GM23338 (cell line): ENCODE measurements at places on chromosomes 5 and 9. TPM values are rescaled to one million over a fixed set of nuclear protein-coding genes. Genes with fewer than 3 reads are reported as not detected.

GLRA1 gene
- not detected in 2 replicates for total RNA-seq

DNA sequence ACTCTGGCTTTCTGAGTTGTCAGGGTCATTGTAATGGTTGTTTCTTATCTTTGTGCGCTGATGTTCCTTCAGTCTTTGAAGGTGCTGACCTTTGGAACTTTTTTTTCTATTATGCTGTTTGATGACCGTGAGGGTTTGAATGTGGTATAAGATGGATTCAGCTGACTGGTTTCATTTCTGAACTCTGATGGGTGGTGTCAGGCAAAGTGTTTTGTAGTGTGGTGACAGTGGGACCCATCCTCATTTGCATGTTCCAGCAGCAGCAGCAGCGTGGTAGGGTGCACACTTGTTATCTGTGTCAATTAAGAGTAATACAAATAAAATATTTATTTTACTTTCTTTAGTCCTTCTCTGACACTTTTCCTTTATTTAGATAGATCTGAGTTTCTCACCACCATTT is 227.7 kb upstream of the PRR16 start:
- DNase-seq, result no peak

DNA sequence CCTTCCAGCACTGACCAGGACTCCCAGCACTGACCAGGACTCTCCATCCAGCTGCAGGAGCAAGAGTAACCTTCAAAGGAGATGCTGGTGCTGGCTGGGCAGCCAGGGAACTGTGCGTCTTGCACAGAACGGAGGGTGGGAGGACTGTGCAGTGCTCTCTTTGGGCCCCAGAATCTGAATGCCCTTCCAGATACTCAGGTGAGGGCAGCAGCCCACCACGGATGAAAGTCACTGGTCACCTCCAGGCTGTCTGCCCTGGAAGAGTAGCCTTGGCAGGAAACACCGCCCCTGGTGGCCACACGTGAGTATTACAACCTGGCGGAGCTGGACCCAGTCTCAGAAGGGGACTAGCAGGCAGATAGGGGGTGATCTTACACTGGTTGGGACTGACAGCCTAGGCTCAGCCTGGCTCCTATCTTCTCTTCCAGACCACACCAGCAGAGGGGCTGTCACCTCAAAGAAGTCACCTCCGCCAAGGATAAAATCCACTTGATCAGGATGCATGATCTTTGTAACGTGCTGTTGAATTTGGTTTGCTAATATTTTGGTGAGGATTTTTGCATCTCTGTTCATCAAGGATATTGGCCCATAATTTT is 4.8 kb upstream of the SARDH start:
- DNase-seq, result peak; percentile 92

GNE gene
- total RNA-seq, result 10.9 and 15.7 TPM in 2 replicates

- no peak for DNase-seq
These were observed 115.3 kb downstream of the CD180 start for GRCh38 chr5:67081261-67081660.

INSYN2B gene
- 4.4 TPM in 1 of 2 replicates, not detected in the other for total RNA-seq

RIMOC1 gene
- 25.3 and 30.3 TPM in 2 replicates for total RNA-seq

GRCh38 chr5:107724642-107725041 is 53.9 kb upstream of the EFNA5 start:
- DNase-seq, result no peak

DNA sequence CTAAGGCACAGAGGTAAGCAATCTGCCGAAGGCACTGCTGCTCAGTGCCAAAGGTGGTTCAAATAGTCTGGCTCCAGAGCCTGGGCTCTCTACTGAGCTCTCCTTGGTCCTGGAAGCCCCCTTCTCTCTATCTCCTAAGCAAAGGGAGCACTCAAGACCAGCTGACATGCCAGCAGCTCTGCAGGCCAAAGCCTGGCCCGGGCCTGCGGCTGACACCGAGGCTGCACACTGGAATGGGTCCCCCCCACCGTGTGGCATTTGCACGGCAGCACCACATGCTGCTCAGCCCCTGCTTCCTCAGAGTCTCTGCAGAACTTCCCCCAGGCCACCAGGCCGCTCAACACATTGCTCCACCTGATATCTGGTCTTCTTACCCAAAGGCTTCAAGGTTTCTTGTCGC is 57.8 kb upstream of the GOLPH3 start:
- no peak for DNase-seq

PPP3R2 gene
- not detected in 2 replicates for total RNA-seq

- no peak for DNase-seq
These were observed 26.1 kb downstream of the ZNF510 start for GRCh38 chr9:96751815-96752214.

- DNase-seq, result no peak
These were observed 154.9 kb upstream of the GDNF start for GRCh38 chr5:37994729-37995128.

DNA sequence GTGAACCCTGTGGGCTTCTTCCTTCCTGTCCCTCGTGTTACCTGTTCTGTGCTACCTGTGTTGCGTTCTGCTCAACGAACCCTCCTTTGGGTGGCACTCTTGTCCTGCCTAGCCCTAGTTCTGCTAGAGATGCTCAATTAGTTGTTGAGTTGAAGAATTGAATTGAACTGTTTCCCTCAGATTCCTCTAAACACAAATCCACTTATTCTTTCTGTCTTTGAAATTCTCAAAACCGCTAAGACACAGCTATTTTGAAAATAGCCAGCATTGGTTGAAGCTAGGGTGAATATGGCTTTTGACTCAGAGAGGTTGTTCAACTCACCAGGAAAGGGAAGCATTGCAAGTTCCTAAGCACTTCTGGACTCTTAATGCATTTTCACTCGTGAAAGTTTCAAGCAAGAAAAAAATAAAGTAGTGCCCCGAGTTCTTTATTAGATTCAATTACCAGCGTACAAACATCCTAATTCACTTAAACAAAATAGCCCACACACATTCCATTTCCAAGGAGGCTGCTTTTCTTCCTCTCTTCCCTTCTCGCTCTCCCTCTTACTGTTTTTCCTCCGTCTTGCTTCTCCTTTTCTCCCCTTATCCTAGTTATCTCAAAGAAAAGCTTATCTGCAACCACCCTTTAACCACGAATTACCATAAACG is 642 bp upstream of the ITGA1 start:
- peak; percentile 56 for DNase-seq

PCA3 gene
- 0.28 TPM in 1 of 2 replicates, not detected in the other for total RNA-seq

FCHSD1 gene
- total RNA-seq, result 28.7 and 46.6 TPM in 2 replicates

GRCh38 chr5:6730407-6730806 is 17.2 kb downstream of the TENT4A start:
- no peak for DNase-seq

- no peak for DNase-seq
These were observed 190.7 kb upstream of the TAS2R1 start for GRCh38 chr5:9820691-9821449.

TAS2R1 gene
- total RNA-seq, result 0.31 TPM in 1 of 2 replicates, not detected in the other

DNA sequence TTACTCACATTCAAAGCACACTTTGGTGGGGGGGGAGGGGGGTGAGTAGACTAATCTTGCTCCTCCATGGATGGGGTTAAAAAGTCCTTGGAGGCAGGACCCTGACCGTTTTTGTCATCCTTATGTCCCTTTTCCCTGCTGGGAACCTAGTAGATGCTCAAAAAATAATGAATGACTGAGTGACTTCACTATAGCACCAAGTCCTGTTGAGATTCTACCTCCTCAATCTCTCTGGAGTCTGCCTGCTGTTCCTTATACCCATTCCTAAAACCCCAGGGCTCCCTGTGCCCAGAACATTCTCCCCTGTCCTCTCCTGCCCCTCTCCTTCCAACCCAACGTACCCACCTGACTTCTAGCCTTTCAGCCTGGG is 2.3 kb upstream of the CSF2 start:
- DNase-seq, result no peak

GRCh38 chr9:94639061-94639998 is at the start of gene FBP1:
FBP1 (minus strand) TSS chr9:94639518; CDS start chr9:94639310, 208 bp downstream.
- peak; percentile 67 for DNase-seq

DNA sequence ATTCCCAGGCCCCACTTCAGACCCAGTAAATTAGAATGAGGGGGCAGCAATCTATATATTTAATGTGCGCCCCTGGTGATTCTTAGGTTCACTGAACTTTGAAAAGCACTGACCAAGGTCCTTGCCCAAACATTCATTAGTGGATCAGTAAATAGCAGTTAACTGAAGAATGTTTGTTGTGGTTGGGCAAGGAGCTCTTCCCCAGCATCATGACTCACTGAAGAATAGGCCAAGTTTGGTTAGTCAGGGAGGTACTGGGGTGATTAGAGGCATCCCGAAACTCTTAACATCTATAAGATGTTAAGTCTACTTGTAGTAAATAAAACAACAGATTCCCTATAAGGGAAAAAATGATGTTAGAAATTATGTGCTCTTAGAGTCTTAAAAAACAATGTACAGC is 833 bp upstream of the MROH2B start:
- DNase-seq, result no peak

MSX2 gene
- total RNA-seq, result 0.17 and 0.62 TPM in 2 replicates

GRCh38 chr5:140054086-140054689 is 11.1 kb upstream of the NRG2 start:
- no peak for DNase-seq

GRCh38 chr5:5544094-5544663 is 121.7 kb downstream of the ICE1 start:
- DNase-seq, result no peak

ENTPD2 gene
- 1.1 and 1.9 TPM in 2 replicates for total RNA-seq

GRCh38 chr5:169213479-169213878 is 87.5 kb downstream of the SLIT3 start:
- DNase-seq, result no peak

GRCh38 chr5:157951673-157952373 is 92.9 kb upstream of the CLINT1 start:
- DNase-seq, result peak; percentile 16

SH3TC2 gene
- 0.04 and 0.17 TPM in 2 replicates for total RNA-seq
